ENCODE measurements at places on chromosomes 11 and 22.
A peak's percentile ranks its signal among the peaks of the same experiment; 100 is the strongest.

GRCh38 chr11:114133548-114134329 lies 74.2 kb downstream of the ZBTB16 start:
- DNase-seq = no peak

DNA sequence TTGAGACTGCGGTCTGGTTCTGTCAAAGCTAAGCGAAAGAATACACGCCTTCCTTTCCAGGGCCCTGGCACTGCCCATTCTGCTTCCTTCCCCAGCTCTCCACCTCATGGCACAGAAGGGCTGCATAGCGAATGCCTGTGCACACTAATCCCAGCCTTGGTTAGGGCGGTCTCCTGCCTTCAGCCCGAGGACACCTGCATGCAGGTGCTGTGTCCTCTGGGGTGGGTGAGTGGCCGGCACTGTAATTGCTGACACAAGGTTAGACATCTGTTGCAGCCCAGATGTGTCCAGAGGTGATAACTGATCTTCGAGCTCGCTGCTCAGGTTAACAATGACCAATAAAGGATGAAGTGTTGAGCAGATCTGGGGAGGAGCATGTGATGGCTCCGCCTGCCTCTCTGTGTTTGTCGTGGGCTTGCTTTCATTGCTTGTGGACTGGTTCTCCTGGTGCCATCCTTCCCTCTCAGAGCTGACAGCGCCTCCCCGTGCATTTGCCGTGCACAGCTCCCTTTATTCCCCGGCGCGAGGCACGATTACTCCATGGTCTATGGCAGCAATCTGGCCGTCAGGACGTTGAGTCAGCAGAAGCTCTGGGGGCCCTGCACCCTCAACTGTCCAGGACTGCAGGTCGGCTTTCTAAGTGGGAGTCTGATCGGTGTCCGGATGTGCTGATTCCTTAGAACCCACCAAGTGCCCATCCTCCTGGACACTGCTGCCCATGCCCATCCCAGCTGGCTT lies 1088.2 kb downstream of the BRD1 start:
- DNase-seq = no peak

- DNase-seq = no peak
Measured at GRCh38 chr11:86740628-86741483, 59.5 kb upstream of the PRSS23 start.

DNA sequence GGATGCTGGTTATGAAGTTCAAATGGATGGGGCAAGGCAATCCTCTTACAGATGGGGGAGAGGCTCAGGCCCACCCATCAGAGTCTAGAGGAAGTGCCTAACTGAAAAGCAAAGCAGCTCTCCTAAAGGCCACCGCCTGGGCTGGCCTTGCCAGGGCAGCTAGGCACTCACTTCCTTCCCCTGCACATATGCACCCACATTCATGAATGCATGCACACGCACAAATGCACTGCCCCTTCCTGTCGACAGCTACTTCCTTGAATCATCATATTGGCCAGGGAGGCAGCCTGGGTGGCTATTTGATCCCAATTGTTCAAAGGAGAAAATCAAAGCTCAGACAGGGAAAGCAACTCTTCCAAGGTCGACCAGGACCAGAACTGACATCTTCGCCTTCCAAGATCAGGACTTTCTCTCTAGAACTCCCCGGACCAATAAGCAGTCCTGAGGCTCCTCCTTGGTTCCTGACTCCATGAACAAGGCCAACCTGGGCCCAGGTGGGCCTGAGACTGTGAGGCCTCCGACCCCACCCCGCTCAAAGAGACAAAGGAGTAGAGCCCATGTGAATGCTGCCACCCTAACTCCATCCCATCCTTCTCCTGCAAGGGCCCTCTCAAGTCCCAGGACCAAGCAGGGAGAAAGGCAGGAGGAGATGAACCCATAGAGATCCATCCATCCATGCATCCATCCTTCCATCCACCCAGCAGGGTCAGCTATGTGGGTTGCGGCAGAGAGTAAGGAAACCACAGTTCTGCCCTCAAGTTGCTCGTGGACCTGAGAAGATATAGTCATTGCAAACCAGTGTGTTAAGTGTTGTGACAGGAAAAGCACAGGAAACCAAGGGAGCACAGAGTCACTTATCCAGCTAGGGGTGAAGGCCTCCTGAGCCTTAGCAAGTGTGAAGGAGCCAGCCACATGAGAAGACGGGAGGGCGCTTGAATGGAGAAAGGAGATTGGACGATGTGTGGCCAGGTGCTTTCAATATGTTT lies 35.4 kb upstream of the LMO1 start:
- no peak for DNase-seq

DNA sequence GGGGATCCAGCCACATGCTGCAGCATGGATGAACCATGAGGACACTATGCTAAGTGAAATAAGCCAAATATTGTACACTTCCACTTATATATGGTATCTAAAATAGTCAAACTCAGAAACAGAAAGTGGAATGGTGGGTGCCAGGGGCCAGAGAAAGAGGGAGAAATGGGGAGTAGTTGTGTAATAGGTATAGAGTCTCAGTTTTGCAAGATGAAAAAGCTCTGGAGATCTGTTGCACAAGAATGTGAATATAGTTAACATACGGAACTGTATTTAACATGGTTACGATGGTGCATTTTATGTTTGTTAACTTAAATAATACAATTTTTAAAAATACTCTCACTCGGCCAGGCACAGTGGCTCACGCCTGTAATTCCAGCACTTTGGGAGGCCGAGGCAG lies 21.2 kb downstream of the GDPD5 start:
- no peak for DNase-seq

DNA sequence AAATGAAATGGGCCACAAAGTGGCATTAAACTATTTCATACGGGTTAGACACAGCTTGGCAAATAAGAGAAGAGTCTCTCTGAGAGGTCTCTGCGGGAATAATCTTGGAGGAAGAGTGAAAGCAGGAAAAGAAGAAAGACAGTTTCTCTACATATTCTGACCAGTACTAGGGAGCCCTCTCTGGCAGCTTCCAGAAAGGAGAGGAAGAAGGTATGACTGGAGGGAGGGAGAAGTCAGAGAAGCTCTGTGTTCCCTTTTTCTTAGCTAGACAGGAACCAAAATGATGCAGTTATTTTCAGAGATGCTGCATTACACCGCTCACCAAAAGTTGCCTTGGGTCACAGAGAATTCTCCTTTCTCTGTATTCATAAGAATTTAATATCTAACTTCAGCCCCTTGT lies 382.1 kb downstream of the KCNA4 start:
- DNase-seq = no peak

GRCh38 chr22:35918456-35918855 lies 110.2 kb downstream of the RBFOX2 start:
- DNase-seq = no peak

DNA sequence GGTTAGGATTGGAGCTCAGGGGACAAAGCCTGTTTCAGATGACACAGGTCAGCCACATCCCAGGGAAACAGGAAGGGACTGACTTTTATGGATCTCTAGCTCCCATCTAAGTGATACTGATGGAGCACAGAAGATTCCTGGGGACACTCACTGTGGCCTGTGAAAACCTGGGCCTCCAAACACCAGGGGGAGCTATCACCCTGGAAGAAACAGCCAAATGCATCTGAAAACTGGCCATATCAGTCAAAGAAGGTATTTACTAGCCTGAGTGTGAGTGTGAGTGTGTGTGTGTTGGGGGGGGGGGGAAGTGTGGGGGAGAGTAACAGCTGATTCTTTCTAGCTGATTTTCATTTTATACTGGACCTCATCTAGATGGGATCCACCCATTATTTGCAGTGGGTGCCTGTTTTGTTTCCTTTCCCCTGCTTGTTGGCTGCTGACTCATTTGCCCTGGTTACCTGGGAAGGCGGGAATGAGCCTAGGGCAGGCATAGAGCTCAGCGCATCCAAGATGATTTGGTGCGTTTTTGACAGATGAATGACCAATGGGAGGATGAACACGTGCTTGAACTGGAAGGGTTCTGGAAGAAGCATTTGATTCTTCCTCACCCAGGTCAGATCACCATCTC lies 284.0 kb downstream of the KIRREL3 start:
- DNase-seq = peak; percentile 2

- no peak for DNase-seq
Measured at GRCh38 chr11:114880442-114880841, 202.1 kb downstream of the NXPE2 start.

DNA sequence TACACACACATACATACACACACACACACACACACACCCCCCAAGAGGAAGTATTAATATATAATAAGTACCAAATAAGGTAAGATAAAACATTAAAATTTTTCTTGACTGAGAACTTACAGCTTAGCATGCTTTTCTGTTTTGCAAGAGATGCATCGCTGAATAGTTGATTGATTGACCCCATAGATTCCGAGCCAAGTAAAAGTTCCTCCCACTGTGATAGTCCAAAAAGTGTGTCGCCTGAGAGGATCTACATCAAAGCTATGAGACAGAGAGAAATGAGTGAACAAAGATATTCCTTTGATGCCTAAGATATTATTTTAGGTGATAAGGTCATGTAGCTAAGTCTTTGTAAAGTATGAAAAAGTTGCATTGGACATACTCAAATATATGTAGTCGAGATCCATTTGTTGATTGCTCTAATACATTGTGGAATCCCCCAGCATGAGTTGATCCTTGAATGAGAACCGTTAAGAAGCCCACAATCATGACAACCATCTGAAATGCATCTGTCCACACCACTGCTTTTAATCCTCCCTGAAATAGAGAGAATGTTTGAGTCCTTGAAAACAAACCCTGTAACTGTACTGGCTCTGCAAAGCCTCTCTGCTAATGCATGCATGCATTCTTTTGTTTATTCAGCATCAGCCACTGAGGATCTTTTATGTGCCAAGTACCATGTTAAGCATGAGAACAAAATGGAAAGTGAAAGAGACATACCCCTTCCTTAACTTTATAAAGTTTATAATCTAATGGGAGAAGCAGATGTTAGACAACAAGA lies 18.3 kb downstream of the SLC5A12 start:
- no peak for DNase-seq

- no peak for DNase-seq
Measured at GRCh38 chr11:9494316-9494715, 33.5 kb downstream of the ZNF143 start.

DNA sequence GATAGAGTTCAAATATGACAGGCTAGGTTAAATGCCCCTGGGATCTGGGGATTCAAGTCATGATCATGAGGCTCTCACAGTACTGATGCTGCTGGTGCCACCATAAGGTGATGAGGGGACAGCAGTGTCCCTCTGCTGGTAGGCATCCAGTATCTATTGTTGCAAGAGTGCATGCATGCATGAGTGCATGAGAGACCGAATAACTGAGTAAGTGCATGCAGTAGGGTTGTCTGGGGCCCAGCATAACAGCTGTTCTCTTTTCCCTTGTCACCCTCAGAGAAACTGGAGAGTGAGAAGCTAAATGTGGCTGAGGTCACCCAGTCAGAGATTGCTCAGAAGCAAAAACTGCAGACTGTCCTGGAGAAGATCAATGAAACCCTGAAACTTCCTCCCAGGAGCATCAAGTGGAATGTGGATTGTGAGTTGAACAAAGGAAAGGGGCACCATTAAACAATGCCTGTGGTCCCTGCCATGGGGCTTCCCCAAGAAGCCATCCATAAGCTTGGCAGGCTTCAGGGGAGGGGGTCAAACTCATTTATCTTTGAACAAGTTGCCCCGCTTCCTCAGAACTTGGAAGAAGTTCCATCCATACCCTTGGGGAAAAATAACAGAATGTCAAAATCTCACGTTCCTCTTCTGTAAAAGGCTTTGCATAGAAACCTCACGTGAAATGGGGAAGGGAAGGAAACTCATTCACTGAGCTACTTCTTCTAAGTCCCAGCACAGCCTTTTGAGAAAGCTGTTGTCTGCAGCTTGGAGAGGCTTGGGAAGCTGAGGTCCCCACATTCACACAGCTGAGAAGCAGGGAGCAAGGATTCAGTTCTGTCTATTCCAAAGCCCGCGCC lies 119.0 kb downstream of the PARVA start:
- no peak for DNase-seq

GRCh38 chr22:28408709-28409108 lies 270.9 kb downstream of the TTC28 start:
- no peak for DNase-seq

- DNase-seq = no peak
Measured at GRCh38 chr11:118224511-118225188, at the start of gene JAML. JAML (minus strand) TSS chr11:118225011; CDS start chr11:118214866, 10,145 bp downstream.

DNA sequence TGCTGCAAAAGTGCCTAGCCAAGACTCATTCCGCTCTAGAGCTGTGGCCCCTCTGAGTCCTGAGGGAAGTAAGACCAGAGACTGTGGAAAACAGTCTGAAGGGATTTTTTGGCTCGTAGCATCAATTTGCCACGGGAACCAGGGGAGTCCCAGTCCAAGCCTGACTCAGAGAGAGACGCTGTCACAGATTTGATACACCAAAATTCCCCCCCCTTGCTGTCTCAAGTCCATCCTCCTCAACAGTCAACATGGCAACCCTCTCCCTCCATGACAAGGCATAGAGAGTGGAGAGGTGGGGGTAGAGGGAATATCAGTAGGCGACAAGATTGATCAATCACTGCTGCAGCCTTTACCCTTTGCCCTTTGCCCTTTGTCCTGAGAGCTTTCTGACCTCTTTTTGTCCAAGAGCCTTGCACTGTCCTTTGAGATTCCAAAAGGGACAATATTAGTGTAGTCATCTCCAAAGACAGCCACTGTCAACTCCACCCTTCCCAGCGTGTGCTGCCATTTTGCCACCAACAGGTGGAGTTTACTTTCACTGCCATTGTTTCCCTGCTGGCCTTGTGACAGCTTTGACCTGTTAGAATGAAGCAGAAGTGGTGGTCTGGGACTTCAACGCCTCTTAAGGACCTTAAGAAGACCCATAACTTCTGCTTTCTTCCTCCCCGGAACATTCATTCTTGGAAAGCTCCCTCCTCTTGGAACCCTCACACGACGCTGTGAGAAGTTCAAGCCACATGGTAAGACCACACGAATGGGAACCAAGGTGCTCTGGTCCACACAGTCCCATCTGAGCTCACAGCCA lies 7.3 kb downstream of the SLC15A3 start:
- no peak for DNase-seq

DNA sequence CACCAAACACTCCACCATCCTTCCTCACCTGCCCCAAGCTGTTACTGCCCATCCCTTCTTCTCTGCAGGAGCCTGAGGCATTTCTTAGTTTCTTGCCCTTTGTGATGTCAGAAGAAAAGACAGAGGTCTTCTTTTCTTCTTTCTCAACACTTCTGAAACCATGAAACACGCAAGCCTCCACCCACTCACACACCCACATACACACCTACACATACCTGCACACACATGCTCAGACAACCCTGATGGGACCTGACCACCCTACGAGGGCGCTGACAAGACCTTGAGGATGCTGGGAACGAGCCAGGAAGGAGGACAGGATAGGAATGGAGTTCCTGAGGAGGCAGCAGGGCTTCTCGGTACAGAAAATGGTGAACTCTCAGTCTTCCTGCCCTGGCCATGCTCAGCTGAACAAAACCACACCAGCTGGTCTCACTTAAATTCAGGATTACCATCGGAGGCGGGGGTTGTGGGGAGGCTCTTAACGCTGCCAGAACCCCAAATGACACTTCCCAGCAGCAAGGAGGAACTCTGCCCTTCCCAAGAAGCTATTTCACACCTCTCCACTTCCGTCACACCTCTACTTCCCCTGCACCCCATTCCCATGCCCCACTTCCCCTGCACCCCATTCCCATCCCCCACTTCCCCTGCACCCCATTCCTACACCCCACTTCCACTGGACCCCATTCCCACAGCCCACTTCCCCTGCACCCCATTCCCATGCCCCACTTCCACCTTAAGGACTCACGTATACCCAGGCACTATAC lies 41.0 kb downstream of the CSF2RB start:
- no peak for DNase-seq

GRCh38 chr11:2834503-2835273 lies 50.9 kb downstream of the CDKN1C start:
- no peak for DNase-seq

GRCh38 chr11:89604281-89604680 lies 105.8 kb upstream of the TRIM77 start:
- DNase-seq = no peak

GRCh38 chr11:46616551-46617133 lies 385 bp downstream of the HARBI1 start:
- DNase-seq = no peak
